GM23338 (cell line): ENCODE measurements at places on chromosomes 1 and 21.
A peak's percentile ranks its signal among the peaks of the same experiment; 100 is the strongest.

DNA sequence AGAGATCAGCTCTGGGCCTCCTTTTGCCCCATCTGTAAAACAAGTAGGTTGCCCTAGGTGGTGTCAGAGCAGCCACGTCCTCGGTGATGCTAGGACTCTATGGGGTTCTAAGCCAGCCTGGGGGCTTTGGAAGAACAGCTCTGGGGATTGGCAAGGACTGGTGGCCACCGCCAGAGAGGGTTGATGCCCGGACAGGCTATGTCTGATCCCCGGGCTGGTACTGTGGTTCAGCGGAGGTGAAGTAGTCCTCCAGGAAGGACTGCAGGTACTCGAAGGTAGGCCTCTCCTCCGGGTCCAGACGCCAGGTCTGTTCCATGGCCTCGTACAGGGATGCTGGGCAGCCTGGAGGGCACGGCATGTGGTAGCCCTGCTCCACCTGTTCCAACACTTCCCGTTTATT lies 8.8 kb upstream of the AHDC1 start:
- DNase-seq = no peak

GRCh38 chr1:163085904-163086268 lies 16.7 kb downstream of the RGS4 start:
- DNase-seq = no peak

- peak; percentile 36 for DNase-seq
Observed at GRCh38 chr1:161153176-161153575, 602 bp upstream of the UFC1 start.

DNA sequence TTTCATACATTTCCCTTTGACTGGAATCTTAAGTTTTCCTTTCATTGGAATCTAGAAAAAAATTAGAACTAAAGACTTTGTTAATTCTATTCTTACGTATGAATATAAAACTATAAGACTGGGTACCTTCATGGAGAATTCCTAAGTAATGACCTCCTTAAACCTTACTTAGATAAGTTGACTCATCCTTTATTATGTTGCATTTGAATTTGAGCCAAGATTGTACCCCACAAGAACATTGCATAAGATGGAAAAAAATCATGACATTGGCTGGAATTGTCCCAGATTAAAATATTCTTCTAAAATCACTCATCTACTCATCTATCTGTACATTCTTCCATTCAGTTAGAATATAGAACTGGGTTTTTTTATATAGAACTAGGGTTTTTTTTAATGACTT lies 137.4 kb downstream of the C1orf21 start:
- DNase-seq = no peak

GRCh38 chr1:57546549-57547330 lies 122.9 kb upstream of the DAB1 start:
- no peak for DNase-seq

DNA sequence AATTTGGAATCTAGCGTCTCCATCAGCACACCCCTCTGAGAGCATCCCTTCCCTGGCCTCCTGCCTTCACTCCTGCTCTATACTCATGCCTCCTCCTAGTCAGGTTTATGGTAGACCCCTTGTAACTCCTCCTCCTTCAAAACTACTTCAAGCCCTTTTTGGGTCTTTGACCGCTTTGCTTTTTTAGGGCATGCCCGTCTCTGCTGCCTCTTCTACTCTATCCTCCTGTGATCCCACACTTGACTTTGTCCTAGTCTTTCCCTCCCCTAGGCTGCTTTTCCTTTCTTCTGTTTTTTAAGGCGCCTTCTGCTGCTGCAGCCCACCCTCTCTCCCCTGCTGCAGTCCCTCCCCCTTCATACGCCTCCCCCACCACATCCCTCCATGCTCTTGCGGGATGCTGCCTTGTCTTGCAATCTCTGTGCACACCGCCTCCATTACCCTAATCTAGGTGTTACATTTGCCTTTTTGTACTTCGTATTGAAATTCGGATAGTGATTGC lies 1.5 kb downstream of the SNX27 start:
- DNase-seq = peak; percentile 32

DNA sequence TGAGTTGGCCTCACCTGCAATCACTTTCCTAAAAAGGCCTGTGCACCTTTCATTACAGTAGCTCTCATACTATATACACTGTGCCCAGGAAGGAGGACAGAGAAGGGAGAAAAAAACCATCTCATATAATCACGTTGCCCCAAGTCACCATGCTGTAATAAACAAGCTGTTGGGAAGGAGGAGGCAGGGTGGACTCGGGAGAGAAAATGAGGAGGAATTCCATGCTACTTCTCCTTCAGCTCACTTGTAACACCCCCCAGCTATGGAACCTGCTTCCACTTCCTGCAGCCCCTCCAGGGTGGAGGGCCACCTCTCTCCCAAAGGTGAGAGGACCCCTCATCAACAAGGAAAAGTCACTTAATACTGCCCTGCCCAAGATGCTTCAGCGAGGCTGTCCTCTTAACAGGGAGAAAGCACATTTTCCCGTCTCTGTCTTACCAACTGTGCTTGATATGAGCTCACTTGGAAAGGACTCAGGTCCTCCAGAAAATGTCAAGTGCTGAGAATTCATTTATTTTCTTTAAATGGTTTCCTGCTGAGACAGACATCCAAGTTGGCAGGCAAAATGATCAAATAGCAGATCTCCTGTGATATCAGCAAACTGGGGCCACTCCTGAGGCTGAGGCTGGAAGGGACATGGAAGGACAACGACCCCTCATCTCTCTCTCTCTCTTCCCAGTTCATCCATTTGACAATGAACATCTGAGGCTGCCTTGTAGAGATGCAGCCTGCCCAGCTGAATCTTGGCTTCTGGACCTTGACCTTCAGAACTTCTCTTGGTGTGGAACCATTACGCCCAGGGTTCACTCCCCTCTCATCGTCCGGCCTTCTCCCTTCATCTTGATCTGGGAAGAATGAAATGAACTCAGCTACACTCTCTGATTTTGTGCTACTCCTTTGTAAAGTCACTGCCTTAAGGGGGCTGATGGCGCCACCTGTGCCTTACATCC lies 54.0 kb downstream of the CAPN9 start:
- no peak for DNase-seq

DNA sequence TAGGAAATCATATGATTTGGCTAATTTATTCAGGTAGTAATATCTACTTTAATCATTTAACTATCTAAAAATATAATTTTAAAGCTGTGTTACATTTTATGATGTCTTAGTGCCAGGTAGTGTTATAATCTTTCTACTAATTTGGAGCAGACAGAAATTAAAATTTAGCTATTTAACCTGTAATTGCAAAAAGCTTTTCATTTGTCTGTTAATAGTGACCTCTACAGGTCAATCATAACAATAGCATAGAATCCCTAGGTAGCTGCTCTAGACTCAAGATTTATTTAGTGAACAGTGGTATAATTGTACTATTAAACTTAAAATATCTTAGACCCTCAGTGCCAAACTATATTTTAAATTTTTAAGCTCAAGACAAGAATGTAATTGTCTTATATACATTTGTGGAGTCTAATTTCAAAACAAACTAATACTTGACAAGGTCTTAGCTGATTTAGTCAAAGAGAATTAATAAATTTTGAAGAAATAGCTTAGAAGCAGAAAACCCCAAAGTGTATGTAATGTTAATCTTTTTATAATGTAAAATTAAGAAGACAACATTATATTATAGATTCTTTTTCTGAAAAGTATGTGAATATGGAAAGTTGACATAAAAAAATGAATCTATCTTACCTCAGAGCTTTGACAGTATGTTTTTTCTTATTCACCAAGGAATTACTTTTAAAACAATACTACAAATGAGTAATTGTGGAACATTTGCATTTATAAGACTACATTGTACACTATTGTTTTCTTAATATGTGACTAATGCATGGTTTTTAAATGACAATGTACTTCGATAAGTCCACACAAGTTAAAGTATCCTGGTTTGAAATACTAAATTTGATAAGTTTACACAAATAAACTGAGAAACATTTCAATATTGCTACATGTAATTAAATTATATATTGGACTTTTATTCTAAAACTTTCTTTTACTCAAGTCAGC lies 64.1 kb upstream of the RNPC3 start:
- peak; percentile 40 for DNase-seq

- DNase-seq = no peak
Observed at GRCh38 chr1:193355626-193356025, 169.2 kb upstream of the B3GALT2 start.

DNA sequence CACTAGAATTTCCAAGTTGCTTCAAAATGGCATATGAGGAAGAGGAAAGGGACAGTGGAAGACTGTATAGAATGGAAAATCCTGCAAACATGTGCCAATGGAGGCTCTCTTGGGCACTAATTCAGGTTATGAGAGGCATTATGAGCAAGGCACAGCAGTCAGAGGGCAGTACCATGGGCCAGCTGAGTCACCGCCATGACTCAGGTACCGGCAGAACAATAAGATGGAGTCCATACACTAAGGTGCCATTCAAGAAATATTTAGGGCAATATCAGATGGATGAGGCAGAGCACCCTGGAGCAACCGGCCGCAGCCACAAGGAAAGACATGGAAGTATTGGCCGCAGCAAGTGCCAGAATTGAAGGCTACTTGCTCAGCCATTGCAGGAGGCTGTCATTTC lies 25.6 kb upstream of the VAV3 start:
- DNase-seq = no peak

DNA sequence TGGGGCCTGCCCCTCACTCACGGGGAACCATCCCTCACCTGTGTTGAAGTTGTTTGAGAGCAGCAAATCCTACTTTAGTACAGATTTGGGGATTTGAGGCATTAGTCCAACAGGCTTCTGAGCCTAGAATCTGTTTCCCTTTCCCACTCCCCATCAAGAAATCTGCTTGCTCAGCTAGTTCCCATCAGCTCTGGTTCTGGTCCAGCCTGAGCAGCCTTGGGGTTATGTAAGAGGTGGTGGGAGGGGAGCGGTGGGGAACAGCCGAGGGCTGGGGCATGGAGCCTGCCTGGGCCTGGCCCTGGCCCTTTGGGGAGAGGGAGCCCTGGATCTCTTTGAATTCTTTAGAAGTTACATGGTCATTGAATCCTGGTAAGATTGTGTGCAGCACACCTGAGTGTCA lies 4.1 kb downstream of the GSTM5 start:
- no peak for DNase-seq

GRCh38 chr1:233240829-233241682 lies 54.5 kb downstream of the PCNX2 start:
- DNase-seq = peak; percentile 53

DNA sequence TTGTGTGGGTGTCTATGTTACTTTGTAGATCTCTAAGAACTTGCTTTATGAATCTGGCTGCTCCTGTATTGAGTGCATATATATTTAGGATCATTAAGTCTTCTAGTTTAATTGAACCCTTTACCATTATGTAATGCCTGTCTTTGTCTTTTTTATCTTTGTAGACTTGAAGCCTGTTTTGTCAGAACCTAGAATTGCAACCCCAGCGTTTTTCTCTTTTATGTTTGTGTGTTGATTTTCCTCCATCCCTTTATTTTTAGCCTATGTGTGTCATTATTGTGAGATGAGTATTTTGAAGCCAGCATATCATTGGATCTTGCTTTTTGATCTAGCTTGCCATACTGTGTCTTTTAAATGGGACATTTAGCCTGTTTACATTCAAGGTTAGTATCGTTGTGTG lies 573.2 kb downstream of the BRINP3 start:
- DNase-seq = no peak

DNA sequence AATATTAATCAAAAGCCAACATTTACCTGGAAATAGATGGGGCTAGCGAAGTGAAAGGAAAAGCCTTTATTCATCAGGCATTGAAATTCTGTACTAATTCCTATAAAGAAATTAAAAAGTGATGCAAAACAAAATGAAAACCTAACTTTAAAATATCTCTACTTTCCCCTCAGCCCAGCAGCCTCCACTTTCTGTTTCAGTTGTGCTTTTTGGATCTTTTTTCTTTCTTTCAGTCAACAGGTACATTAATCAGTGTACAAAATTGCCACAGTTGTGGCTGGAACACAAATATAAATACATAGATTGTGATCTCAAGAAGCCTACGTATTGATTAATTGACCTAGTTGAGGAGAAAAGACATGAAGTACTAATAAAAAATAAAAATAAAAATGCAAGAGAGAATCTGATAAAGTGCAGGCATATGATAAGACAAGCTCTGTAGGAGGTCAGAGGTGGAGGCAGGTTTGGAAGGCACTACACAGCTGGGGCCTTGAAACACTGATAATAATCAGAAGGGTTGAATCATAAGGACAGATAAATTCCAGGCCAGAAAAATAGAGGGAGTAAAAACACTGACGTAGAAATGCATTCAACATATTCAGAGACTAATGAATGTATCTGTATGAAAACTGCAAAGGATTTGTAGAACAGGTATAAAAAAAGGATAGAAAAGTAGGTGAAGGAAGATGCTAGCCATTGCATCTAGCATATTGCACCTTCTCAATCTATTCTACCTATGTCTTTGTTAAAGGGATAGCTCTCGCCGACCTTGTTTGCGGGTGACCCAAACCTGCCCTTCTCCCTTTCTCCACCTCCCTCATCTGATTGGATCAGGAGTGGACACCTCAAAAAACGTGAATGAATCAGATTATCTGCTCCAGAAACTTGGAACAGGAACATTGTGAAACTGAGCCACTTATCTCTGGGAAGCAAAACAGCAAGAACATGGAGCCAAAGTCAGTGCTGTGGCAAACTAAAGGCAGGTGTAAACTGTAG lies 607.8 kb upstream of the ADGRL2 start:
- DNase-seq = no peak

GRCh38 chr1:200739702-200740570 lies 1.2 kb downstream of the CAMSAP2 start:
- peak; percentile 15 for DNase-seq

- no peak for DNase-seq
Observed at GRCh38 chr1:32695098-32695904, 7.3 kb downstream of the SYNC start.

DNA sequence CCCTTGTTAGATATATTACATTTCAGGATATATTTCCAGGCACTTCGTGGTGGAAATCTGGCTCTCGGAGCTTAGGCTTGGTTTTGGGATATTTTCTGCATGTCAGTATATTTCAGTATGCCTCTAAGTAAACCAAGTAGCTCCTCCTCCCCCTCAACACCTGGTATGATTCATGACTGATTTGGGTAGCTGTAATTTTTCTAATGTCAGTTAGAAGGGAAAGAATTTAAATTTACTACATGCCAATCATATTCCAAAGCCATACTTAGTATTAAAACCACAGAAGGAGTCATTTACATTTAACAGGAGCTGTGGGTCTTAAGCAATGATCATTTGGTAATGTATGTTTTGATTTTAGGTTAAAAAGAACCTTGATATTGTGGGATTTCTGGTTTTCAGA lies 40.6 kb downstream of the ST6GALNAC3 start:
- DNase-seq = no peak

- DNase-seq = no peak
Observed at GRCh38 chr1:206664740-206665139, 20.0 kb upstream of the MAPKAPK2 start.

DNA sequence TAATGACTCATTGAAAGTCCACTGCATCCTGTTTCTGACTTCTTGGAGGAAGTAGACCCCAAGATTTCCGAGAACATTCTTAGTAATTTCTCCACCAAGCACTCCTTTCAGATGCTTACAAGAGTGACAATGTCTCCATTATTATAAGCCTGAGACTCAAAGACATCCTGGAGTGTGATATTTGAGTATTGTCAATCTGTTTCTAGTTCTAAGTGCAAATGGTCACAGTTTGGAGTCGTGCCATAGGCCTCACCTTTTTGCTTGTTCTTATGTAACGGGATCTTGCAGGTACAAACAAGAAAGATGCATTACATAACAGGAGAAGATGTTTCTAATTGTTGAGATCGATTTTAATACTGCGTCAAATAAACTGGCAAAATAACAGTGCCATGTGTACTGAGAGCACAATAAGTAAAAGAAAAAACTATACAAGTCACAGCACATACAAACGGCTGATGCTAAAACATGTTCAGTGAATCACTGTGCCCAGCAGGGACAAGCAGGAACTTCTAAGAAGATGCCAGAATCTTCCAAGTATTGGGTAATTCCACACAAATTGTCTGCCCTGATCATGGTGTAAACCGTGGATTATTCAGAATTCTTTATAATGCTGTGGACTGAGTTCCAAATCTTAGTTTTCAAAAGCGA lies 54.1 kb downstream of the CD2 start:
- DNase-seq = no peak
